ENCODE measurements at places on chromosomes 2 and 18.

GRCh38 chr2:33214436-33214835, 262.0 kb upstream of the RASGRP3 start:
- DNase-seq = no peak

- no peak for DNase-seq
These were observed 198.2 kb downstream of the DLGAP1 start for GRCh38 chr18:4256766-4257417.

DNA sequence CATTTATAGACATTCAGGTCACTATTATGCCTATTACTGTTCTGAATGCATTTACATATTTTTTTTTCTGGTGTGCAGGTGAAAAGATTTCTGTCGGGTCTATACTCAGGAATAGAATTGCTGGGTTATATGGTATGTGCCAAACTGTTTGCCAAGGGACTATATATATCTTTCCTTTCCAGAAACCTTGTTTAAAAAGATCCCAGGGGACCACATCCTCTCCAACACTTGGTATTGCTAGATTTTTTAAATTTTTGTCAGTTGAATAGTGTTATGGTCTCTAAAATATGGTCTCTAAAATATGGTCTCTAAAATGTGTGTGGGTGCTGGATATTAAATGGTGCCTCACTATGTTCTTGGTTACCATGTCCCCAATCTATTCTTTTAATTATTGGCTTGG, 131.3 kb downstream of the INSIG2 start:
- no peak for DNase-seq

- DNase-seq = no peak
These were observed 106.2 kb upstream of the L3MBTL4 start for GRCh38 chr18:6520901-6521300.

DNA sequence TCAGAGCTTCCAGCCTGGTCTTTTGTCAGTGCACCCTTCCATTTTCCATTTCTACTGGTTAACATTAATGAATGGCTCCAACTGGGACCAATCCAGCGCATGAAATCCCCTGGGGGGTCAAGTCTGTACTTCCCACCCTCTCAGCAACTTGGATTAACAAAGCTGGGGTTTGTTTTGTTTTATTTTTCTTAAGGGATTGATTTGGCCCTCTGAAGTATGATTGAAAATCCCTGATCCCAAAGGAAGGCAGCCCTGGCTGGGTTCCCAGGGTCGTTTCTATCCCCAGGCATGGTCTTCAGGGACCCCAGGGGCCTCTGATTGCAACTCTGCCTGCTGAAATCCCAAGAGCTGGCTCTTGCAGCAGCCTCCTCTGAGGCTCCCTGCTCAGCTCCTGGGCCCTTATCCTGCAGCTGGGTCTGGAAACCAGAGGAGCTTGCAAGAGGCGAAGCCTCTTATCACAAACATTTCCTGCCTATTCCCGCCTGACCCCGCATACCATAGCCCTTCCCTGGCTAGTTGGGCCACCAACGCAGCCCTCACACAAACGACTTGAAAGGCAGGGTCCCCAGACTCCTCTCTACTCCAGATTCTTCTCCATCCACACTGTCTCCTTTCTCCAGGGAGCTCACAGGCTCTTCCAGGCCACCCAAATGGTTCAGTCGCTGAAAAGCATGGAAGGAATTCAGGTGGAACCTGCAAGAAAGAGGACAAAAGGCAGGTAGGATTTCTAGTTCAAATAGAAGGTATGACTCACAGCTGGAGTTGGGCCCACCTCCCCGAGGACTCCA, 109.7 kb upstream of the PKDCC start:
- DNase-seq = no peak

- no peak for DNase-seq
These were observed 794.7 kb downstream of the DCC start for GRCh38 chr18:53134711-53135110.

DNA sequence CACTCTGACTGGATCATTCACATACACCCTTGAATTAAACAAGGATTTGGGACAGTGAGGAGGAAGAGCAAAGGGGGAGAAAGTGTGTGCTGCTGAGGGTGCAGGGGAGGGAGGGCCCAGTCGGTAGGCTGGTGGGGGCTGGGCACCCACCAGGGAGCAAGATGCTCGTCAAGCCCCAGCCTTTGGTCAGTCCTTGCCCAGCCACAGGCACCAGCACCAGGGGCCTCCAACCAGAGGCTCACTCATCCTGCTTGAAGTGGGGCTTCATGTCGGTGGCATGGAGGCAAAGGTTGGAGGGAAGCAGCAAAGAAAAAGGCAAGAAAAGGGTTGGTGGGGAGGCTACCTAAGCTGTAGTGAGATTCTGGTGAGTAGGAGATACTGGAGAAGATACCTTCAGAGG, 21.9 kb downstream of the CDC42EP3 start:
- no peak for DNase-seq

GRCh38 chr2:97651114-97651513, 5.3 kb downstream of the COX5B start:
- no peak for DNase-seq

DNA sequence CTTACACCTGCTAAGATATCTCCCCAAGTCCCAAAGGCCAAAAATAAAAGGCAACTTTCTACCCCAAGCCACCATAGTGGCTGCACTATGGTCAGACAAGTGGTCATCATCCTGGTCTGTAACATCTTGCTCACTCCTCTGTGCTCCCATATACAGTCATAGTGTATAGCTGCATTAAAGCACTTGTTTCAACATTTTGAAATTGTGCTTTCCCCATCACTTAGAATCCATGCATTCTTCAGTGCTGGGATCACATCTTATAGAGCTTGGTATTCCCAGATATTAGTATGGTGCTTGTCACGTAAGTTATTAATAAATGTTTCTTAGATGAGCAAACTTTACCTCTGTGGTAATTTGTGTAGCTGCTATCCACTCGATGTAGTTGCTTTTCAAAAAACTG, 40.4 kb upstream of the CDC42EP3 start:
- DNase-seq = no peak

DNA sequence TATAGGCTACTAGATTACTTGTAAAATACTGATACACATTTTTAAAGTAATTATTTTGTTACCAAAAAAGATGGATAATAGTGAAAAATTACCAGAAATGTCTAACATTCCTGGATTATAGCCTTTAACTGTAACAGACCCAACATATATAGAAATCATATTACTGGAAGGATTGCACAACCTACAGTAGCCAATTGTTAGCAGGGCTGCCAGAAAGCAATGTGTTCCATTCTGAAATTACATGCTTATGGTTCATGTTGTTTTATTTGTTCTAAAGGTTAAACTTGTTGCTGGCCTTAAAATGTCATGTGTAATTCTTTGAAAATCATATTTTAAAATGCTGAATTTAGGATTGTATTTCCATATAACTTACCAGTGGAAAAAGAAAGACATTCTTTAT, 793.6 kb upstream of the ACVR2A start:
- no peak for DNase-seq

DNA sequence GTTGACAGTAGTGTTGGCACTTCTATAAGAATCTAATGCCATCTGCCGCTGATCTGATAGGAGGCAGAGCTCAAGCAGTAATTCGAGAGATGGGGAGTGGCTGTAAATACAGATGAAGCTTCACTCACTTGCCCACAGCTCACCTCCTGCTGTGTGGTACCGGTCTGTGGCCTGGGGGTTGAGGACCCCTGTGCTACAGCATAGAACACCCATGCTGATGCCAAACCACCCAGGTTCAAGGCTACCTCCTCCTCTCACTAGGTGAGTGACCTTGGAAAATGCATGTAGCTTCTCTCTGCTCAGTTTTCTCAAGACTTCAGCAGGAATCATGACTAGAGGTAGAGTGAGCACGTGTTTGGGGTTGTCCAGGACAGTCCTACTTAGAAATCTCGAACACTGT, 263.4 kb downstream of the SH3BP4 start:
- DNase-seq = no peak

DNA sequence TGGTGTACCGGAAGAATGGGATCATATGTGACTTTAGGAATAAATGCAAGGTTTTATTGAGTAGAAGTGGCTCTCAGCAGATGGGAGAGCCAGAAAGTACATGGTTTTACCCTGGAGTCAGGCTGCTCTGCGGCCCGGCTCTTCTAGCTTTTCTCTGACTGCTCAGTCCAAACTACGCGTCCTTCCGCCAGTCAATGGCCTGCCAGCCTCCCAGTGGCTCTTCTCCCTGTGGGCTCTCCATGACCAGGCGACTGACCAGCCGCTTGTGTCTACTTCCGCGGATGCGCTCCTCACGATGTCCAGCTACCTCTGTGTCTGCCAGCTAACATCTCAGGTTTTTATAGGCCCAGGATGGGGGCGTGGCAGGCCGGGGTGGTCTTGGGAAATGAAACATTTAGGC, 220.4 kb downstream of the VAPA start:
- DNase-seq = no peak

DNA sequence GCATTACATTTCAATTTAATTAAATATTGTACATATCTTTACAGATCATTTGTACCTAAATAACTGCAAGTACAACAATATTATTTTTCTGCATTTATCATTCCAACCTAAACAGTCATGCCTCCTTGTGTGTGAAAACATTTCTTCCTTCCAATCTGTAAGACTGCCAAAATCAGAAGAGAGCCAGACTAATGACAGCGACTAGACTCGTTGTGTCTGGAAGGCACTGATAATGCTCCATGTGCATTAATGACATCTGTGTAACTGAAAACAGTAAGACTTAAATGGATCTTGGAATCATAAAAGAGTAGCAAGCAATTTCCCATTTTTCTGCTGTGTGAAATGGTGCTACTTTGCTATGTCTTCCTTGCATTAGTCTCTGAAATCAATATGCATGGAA, 278.0 kb upstream of the DSEL start:
- DNase-seq = no peak

DNA sequence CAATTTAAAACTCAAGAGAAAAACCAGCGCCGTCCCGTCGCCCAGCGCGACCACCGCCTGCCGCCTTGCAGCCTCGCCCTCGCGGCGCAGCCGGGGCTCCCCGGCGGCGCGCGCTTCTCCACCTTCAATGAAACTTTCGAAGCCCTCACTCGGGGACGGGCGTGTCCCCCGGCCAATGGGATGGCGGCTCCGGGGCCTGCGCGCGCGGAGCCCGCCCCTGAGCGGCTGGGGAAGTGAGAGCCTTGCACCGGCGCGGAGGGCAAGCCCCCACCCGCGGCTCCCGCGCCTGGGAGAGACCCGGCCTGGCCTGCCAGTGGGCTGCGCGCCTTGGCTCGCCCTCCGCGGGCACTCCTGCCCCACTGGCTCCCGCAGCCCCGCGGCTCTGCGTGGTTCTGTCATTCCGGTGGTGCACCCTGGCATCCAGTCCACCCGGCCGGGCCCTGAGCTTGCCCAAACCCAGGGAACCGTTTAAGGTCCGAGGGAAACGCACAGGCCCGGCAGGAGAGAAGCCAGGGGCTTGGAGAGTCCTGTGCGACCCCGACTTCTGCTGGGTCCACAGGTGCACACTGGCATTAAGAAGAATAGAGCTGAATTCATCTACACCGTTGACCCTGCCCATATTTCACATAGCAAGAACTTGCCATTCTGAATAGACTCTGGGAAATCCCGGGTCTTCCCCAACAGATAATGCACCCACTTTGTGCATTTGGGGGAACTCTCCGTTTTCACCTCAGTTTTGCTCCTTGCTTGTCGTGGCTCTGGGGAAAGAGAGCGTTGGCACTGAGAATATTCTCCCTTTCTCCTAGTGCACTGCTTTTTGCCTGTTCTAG, at the start of gene PIEZO2:
PIEZO2 (minus strand) TSS at position 129 of the 830 bp plus-strand sequence. CDS start 981 bp downstream, outside the sequence.
- no peak for DNase-seq

DNA sequence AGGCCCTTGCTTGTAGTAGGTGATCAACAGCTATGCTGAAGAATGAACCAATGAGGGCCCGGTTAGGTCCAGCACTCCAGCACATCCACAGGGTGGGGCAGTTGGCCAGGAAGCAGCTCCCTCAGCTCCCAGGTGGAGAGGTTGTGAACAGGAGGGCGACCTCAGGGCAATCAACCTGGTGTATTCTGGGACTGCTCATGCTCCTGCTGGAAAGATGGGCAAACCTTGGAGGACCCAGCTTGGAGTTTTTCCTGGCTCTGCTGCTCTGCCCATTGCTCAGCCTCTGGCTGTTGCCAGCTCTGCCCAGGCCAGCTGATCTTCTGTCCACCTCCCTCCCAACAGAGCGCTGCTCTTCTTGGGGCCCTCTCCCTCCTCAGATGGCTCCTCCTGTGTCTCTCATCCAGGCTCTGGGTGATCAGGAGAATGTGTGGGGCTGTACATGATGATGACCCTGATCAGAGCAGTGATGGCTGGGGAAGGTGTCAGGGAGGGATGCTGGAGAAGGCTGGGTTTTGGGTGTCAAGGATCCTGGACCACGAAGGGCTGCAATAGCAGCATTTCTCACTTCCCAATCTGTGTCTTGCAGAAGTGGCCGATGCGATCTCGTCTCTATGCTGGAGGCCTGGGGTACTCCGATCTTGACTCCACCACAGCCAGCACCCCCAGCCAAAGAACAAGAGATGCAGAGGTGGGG, 3.4 kb downstream of the TCF23 start:
- no peak for DNase-seq

DNA sequence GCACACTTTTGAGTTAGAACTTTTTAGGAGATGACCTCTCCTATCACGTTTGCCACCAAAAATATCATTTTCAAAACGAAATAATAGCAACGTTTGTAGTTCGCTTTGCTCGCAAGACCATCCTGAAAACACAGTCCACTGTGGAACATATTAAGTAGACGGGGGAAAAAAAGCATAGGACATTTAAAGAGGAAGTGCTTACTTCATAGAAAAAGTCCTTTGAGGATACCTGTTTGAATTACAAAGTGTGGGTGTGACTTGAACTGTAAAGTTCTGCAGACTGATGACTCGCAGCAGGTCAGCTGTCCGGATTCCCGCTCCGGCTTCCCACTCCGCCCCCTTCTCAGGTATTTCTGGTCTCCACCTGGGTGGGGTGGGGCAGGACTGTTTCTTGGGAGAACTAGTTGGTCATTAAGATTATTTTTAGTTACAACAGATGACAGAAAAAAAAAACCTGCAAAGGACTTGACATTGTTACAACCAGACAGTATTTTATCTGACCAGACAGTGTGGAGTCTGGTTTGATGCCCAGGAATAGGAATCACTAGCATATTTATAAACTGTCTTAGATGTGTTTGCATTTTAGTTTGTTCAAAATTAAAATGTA, 13.3 kb downstream of the CNOT11 start:
- no peak for DNase-seq

GRCh38 chr2:219598308-219599078, 836 bp downstream of the STK11IP start:
- DNase-seq = no peak

- DNase-seq = no peak
These were observed 71.8 kb upstream of the SPRED2 start for GRCh38 chr2:65504201-65504600.

DNA sequence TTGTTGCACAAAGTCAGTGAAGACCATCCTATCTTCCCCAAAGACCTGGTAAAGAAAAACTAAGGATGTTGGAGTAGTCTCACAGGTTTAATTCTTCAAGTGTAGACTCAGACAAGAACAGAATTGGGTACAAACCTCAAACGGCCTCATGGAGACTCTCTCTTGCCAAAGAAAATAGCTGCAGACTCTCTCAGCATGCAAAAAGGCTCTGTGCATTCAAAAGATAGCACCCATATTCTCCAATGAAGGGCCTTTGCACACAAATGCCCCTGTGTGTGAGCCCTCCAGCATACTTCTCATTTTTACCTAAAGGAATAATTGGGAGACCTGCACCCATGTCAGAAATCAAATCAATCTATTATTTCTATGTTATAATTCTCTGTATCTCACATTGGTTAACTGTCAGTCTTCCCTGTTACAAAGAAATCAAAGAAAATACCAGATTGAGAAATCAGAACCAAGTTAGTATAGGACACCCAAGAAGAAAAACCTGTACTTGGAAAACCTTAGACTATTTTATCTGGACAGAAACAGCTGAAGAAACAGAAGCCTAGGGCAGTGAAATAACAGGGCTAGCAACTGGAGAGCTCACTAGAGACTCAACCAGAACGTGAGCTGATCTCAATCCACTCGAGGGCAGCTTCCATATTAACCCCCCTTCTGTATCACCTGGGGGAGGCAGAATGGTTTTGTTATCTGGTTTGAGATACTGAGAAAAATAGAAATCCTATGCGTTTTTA, 134.7 kb upstream of the DNAJC10 start:
- DNase-seq = no peak

Measured in activated T-cell treated with anti-CD3 and anti-CD28 coated beads for 4 hours (primary cell).